ENCODE measurements at places on chromosomes 4 and X.

DNA sequence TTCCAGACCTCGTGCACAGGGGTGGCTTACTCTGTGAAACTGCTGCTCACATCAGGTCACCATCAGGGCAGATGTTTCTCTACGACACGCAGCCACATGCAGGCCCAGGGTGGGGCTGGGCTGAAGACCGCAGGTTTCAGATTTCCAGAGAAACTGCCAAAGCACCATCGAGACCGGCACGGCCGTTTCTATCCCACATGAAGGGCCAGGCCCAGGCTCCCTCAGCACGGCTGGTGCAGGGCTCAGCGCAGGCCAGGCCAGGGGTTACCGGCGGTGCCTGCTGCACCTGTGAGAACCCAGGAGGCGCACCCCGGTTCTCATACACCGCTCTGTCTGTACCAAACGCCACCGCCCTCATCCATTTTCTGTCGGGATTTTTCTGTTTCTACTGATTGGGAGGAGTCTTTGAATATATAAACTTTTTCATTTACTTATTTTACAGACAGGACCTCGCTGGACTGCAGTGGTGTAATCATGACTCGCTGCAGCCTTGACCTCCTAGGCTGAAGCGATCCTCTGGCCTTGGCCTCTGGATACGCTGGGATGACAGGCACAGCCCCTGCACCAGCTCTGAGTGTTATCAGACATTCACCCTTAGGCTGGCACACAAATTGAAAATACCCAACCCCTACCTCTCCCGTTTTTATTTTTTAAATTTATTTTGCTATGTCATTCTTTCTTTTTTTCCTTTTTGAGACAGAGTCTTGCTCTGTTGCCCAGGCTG is 17.1 kb downstream of the CTBP1 start:
- DNase-seq = no peak

GRCh38 chr4:183241322-183241640 is 78.8 kb downstream of the CLDN22 start:
- no peak for DNase-seq

DNA sequence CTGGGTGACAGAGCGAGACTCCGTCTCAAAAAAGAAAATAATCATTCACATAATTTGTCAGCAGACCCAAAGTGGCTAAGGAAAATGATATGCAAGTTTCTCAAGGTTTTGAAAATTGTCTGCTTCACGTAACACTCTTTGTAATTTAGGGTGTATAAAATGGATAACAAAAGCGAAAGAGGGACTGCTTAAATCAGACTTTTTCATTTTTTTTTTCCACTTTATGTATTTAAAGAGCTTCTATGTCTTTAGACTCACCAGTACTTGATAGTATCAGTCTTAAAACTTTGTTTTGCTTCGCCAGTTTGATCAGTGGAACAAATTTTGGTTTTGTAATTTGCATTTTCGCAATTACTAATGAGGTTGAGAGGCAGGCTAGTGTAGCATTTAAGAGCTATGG is 34.6 kb downstream of the USP9X start:
- DNase-seq = no peak

- DNase-seq = no peak
These were observed 20.0 kb upstream of the CAMK2D start for GRCh38 chr4:113781439-113782040.

DNA sequence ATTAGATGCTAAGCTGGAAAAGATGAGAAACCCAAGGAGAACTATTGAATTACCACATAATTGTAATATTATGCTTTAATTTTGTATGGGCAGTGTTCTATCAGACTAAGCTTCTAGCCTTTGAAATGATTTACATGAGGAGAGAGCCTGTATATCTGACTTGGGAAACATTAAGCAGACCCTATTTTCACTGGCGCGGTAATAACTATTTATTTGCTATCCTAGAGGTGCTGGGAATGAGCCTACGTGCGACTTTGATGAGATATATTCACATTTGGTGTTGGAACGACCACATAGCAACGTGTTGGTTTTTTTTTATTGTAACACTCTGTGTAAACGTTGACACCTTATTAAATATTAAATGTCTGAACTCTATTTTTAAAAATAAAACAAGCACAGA is 80.5 kb downstream of the CLCN4 start:
- no peak for DNase-seq

- DNase-seq = peak; percentile 93
These were observed at the start of gene ARSD for GRCh38 chrX:2928583-2929434. TSS of gene ARSD (minus strand) at chrX:2929339. CDS start at chrX:2929275, 64 bp downstream.

- no peak for DNase-seq
These were observed 64.6 kb downstream of the CNKSR2 start for GRCh38 chrX:21438792-21439191.

DNA sequence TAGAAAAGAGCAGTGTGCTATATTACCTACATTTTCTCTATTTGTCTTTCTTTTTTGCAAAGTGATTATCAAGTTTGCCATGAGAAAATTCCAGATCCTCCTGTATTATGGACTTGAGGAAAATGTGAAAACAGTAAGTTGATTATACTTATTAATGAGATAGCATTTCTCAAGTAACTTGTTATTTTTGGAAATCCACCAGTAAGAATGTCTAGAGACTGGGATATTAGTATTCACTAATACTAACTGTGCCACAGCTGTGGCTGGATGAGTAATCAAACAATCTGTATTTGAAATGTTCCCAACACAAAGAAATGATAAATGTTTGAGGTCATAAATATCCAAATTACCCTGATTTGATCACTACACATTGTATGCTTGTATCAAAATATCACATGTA is 147.0 kb upstream of the CTSO start:
- no peak for DNase-seq

DNA sequence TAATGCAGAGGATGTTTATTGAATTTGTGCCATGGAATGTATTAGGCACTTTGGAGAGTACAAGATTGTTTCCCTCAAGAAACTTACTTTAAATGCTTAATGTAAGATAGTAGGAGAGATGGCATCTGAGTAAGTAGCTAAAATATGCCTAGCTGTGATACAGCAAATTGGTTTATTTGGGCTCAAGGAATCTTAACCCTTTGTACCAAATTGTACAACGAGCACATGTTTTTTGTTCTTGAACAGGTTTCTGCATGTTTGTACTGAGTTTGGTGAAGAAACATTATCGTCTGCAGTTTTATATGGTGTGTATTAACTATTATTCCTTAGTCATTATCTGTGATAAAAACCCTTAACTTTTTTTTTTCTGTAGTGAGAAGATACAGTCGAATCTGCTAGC is 48.6 kb downstream of the CDS1 start:
- no peak for DNase-seq

Data from type B pancreatic cell (in vitro differentiated cells).